Non-pigmented ciliary epithelial cell (primary cell): ENCODE measurements at places on chromosomes 3 and 15.

GRCh38 chr3:69725994-69726571 lies 13.2 kb upstream of the MITF start:
- DNase-seq = no peak

GRCh38 chr3:134352031-134352671 lies 22.1 kb downstream of the AMOTL2 start:
- no peak for DNase-seq

DNA sequence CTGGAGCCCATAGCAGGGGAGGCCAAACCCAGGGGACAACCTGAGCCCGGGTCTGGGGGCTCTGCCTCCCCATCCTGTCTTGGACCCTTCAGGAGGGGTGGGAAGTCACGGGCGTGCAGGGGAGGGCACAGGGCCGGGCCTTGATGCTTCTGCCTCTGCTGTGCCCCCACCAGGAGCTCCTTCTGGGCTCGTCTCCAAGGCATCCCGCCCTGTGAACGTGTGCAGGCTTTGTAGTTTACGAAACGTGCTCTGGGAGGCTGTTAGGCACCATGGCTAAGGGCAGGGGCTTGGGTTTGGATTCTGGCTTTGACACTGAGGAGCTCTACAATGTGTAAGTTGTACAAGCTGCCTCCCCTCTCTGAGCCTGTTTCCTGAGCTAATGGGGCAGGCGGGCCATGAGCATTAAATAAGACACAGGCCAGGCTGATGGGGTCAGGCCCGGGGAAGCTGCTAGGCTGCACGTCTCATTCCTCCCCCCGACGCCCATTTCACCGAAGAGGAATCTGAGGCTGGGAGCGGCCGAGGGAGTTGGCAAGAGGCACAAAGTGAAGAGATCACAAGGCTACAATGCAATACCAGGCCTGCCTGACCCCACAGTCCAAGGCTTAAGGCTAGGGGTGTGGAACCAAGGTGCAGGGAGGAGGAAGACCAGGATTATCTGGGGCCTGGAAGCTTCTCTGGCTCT lies 19.6 kb downstream of the PLXND1 start:
- no peak for DNase-seq

GRCh38 chr3:178146406-178146831 lies 389.8 kb upstream of the KCNMB2 start:
- DNase-seq = no peak

GRCh38 chr3:188034989-188035388 lies 119.0 kb upstream of the LPP start:
- DNase-seq = no peak

DNA sequence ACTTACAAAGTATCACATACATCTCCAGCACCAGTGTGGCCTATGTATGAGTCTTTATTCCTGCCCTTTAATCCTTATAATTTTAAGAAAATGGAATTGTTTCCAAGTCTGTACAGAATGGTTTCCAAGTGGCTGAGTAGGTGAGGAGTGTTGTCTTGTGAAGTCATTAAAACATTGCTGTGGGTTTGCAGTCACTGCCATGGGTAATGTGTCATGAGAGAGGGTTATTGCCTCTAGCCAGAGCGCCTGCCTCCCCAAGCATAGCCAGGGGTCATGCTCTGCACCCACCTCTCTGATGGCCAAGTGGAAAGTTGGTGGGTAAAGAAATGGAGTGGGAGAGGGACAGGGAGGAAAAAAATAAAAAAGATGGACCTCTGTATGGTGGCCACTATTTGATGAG lies 25.3 kb downstream of the TRAK1 start:
- no peak for DNase-seq

GRCh38 chr3:134640872-134641470 lies 9.9 kb downstream of the KY start:
- no peak for DNase-seq

GRCh38 chr3:177197727-177198460 lies 612 bp upstream of the TBL1XR1 start:
- DNase-seq = no peak

- DNase-seq = no peak
Measured at GRCh38 chr3:49017971-49018706, at the start of gene DALRD3. Gene DALRD3 (minus strand): TSS chr3:49018580. CDS start chr3:49018564, 16 bp downstream.

- DNase-seq = no peak
Measured at GRCh38 chr3:45555666-45556065, 38.9 kb upstream of the LIMD1 start.

DNA sequence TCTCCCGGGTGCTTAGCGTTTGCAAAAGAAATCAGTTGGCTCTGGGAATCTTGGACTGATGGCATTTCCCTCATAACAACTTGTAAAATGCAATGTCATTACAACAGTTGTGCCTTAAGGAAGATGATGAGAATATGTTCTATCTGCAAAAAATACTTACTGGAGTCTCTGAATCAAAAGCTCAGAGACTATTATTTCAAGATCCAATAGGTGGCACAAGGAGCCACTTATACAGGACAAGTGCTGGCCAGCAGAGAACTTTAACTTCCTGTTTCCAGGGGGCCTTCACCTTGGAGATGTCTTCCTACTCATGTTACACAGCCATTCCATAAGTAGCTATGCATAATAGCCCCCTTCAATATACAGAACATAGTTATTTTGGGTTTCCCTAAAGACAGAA lies 8.9 kb upstream of the RPS27L start:
- DNase-seq = no peak

GRCh38 chr3:157429708-157430107 lies 6.9 kb upstream of the PTX3 start:
- no peak for DNase-seq
